HS-5 (cell line): ENCODE measurements at places on chromosomes 1 and 21.

GRCh38 chr1:197614916-197615692 lies 160.2 kb downstream of the DENND1B start:
- peak; percentile 16 for DNase-seq

DNA sequence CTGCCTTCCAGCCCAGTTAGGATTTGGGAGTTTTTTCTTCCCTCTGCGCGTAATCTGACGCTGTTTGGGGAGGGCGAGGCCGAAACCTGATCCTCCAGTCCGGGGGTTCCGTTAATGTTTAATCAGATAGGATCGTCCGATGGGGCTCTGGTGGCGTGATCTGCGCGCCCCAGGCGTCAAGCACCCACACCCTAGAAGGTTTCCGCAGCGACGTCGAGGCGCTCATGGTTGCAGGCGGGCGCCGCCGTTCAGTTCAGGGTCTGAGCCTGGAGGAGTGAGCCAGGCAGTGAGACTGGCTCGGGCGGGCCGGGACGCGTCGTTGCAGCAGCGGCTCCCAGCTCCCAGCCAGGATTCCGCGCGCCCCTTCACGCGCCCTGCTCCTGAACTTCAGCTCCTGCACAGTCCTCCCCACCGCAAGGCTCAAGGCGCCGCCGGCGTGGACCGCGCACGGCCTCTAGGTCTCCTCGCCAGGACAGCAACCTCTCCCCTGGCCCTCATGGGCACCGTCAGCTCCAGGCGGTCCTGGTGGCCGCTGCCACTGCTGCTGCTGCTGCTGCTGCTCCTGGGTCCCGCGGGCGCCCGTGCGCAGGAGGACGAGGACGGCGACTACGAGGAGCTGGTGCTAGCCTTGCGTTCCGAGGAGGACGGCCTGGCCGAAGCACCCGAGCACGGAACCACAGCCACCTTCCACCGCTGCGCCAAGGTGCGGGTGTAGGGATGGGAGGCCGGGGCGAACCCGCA lies at the start of gene PCSK9:
PCSK9 (plus strand) TSS at position 207 of the 741 bp plus-strand sequence; CDS start at position 497, 290 bp downstream.
- DNase-seq: no peak

DNA sequence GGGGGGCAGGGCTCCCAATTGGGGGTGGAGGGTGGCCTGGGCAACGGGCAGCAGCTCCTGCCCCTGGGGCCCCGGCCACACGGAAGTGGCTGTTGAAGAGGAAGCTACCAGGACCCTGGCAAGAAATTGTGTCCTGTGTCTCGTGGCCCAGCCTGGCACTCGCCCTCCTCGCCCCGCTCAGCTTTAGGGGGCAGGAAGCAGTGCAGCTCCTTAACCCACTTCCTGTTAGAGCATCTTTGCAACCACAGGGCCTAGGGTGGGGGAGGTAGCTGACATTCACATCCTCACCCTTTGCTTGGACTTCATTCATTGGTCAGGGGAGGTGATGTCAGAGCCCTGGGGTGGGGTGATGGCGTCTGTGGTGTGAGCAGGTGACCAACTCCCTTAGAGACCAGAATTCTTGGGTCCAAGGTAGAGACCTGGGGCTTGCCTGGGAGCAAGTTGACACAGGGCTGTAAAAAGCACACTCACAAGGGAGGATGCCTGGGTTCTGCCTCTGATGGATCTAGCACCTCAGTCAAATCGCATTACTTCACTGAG lies at the start of gene ARHGAP30:
ARHGAP30 (minus strand) TSS at position 161 of the 540 bp plus-strand sequence. CDS start 267 bp downstream, outside the sequence.
- DNase-seq: no peak

DNA sequence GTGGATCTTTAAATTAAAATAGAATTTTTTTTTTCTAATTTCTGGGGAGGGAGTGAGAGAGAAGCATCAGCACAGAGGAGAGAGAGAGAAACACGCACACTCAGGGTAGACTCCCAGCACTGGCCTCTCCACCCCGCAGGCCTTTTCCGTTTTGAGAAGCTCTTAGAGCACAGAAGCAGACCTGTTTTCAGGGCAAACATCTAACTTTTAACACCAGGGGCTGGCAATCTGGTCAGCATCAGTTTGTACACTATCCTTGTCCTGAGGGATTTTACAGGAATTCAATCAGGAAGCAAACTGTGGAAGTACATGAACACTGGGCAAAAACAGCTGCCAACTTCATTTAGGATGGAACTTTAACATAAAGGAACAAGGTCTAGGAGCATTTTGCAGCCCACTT lies 117.9 kb upstream of the ESRRG start:
- no peak for DNase-seq

GRCh38 chr1:64472040-64472376 lies 2.1 kb downstream of the CACHD1 start:
- DNase-seq: no peak

- no peak for DNase-seq
Measured at GRCh38 chr1:11858968-11859871, 475 bp upstream of the NPPB start.
